Cerebellar nuclear complex (tissue), 1 donor: ENCODE measurements at places on chromosomes 7 and 10.

- DNase-seq: no peak
These were observed 97.7 kb upstream of the RPA3 start for GRCh38 chr7:7816084-7816483.

GRCh38 chr7:83159731-83160130 is 3.0 kb downstream of the PCLO start:
- no peak for DNase-seq

GRCh38 chr7:144969787-144970186 is 133.9 kb upstream of the TPK1 start:
- no peak for DNase-seq

GRCh38 chr7:20021831-20022230 is 195.4 kb downstream of the MACC1 start:
- no peak for DNase-seq

DNA sequence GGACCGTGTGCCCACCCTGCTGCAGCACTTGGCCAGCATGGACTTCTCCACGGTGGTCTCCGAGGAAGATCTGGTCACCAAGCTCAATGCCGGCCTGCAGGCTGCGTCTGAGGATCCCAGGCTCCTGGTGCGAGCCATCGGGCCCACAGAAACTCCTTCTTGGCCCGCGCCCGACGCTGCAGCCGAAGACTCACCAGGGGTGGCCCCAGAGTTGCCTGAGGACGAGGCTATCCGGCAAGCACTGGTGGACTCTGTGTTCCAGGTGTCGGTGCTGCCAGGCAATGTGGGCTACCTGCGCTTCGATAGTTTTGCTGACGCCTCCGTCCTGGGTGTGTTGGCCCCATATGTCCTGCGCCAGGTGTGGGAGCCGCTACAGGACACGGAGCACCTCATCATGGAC is 1.4 kb downstream of the RBP3 start:
- no peak for DNase-seq

DNA sequence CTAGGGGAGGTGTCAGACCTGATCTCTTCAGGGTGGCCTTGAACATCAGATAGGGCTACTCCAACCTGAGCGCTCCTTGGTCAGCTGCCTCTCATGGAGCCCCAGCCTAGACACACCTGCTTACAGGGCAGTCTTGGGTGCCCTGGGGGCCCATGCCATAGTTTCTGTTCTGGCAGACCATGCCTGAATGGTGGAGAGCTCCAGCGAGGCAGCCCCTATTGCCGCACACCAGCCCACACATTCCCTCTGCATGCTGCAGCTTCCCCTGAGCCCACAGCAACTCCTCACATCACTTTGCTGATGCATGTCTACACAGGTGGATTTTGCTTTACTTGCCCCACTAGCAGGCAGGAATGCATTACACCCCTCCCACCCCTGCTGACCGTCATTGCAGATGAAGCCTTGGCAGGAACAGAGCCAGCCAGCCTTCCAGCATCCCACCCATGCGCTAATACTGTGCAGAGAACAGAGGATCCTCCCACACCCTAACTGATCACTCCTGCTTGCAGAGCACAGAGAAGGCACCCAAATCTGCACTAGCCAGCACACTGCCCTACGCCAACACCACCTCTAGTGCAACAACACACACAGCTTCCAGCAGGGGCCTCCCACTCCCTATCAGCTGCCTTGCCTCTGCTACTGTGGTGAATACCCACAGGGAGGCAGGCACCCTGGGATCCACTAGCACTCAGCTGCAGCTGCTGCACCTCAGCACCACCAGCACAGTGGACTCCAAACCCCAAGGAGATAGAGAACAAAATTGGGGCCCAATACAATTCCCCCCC is 43.0 kb upstream of the GRM3 start:
- no peak for DNase-seq

DNA sequence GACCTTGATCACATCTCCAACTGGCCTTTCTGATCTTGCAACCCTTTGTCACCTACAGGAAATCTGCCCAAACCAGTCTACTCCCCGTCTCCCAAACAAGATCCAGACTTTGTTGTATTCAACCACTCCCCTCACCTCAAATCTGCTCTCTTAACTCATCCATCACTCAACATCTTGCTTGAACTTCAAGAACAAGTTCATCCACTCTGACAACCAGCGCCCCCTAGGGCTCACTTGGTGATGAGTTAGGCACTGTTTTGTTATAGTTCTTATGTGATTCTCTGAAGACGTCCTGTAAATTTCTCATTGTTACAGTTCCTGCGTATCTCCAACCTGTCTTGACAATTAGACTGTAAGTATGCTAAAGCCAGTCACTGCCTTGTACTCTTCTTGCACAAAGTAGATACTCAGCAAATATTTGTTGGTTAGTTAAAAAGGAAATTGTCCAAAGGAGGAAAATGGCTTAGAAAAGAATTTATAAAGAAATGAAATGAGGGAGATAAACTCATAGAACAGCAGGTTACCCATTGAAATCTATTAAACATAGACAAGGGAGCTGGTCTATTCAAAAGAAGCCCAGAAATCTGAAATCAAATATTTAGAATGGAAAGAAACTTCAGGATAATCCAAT is 5.3 kb downstream of the FRMD4A start:
- no peak for DNase-seq
